SJSA1 (cell line): ENCODE measurements at places on chromosomes 4 and X. TPM values are rescaled to one million over a fixed set of nuclear protein-coding genes. Genes with fewer than 3 reads are reported as not detected.
A peak's percentile ranks its signal among the peaks of the same experiment; 100 is the strongest.

- H3K27me3 ChIP-seq = no peaks in the 10 kb centered on the region
- no peak overlapping the region for H3K27ac ChIP-seq
- DNase-seq = no peak
- H3K4me1 ChIP-seq = 0 out of 2 replicates have a peak, but pooled peaks cover 2% of the 10 kb centered on the region
- H3K4me3 ChIP-seq = no peak overlapping the region
Observed at GRCh38 chr4:1584498-1584897, 99.6 kb downstream of the FAM53A start.

DNA sequence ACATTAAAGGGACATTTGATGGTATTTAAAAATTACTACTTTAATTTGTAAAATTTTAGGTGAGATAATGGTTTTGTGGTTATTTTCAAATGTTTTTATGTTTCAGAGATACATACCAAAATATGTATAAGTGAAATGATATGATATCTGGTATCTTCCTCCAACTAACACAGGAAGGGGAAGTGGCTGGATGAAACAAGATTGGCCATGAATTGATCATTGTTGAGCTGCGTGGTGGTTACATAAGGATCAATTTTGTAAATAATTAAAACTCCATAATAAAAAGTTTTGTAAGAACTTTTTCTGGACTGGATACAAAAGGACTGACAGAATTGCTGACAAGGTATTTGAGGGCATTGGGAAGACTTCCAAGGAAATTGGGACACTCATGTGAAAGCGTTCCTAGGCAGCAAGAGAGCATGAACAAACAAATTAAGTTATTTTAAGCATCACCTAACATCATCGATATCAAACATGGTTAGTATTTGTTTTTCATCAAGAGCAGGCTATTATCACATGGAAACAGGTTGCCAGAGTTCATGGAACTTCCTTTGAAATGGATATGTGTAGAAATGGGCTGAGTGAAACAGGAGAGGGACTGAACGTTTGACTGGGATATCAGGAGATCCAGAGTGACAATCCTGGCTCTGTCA is 4.4 kb upstream of the PGM2 start:
- H3K27me3 ChIP-seq = no peaks in the 10 kb centered on the region
- H3K4me3 ChIP-seq = no peak overlapping the region
- H3K36me3 ChIP-seq = 0 out of 2 replicates have a peak, but pooled peaks cover 3% of the 10 kb centered on the region
- H3K27ac ChIP-seq = no peak overlapping the region
- H3K4me1 ChIP-seq = no peaks in the 10 kb centered on the region; the same call in 1 of the 2 replicates
- no peak for DNase-seq

DNA sequence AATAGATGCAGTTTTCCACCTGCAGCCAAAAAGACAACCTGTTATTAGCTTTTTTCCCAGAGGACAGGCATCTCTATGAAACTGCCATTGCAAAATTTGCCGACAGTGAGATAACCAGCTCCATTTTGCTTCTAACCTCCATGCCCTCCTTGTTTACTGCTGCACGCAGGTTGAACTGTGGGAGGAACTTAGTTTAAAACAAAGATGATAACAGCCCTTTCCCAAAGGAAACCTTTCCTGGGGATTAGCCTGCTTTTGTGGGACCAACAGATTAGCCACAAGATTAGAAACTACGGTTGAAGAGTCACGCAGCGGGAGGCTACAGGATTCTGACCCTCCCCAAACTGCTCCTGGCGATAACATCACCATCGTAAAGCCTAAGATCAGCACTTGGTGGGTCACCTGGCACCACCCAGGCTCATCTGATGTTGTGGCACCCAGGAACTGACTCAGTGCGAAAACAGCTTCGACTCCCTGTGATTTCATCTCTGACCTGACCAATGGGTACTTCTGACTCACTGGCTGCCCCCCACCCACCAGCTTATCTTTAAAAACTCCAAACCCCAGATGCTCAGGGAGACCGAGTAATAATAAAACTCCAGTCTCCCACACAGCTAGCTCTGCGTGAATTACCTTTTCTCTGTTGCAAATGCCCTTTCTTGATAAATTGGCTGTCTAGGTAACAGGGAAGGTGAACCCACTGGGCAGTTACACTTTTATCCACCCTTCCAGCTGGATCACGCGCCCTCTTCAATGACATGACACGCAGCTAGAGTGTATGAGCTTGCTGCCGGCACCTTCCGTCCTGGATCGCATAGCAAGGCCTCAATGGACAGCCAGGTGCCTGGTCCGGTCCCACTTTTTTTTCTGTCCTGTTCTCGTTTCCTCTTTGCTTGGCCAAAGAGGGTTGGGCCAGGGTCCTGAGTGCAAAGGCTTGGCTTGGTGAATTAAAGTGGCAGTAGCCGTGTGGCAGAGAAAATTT is 27.2 kb downstream of the NOP14 start:
- peaks cover 44% of the 10 kb centered on the region for H3K36me3 ChIP-seq
- DNase-seq = peak; percentile 4
- H3K4me3 ChIP-seq = peak overlapping the region; percentile 88
- no peaks in the 10 kb centered on the region for H3K27me3 ChIP-seq

DNA sequence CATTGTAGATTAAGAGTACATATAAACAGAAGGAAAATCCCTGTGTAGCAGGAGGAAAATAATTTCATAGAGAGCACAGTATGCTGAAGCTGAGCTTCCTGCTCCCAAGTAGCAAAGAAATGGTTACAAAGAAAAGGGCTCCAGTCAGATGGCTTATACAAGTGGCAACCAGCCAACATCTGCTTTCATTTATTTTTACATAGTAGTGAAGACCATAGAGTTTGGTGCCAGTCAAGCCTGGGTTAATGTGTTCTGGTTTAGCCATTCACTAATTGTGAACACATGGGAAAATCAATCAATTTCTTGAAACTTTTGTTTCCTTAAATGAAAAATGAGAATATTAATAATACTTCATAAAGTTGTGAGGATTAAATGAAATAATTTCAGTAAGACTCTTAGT is 111.3 kb upstream of the ELOVL6 start:
- no peaks in the 10 kb centered on the region for H3K36me3 ChIP-seq
- H3K27me3 ChIP-seq = 0 out of 2 replicates have a peak, but pooled peaks cover 3% of the 10 kb centered on the region
- no peak overlapping the region for H3K4me3 ChIP-seq
- H3K27ac ChIP-seq = no peak overlapping the region
- no peaks in the 10 kb centered on the region for H3K4me1 ChIP-seq
- DNase-seq = no peak

DNA sequence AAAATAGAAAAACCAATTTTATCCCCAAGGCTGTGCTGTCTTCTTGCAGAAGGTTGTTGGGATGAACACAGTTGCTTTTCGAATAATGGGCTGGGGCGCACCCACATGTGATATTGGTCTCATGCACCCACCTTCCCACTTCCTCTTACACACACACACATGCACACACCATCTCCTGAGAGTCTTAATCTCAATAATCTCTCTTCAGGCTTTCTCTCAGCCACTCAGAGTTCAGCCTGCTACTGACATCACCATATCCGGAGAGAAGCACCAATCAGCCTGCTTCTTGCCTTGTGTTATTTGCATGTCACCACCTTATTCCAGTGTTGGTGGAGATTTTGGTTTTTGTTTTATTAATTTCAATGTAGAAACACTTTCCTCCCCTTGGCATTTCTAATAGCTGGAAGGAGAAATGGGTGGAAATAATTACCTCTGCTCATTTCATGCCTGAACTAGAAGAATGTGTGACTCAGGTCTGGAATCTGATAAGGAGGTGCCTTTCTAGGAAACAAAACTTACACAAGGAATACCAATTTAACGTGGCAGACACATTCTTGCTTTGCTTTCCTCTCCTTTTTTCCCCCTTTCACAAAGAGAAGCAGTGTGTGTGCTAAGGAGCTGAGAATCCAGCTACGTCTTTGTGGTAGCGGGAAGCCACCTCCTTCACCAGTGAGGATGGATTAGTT is 400.2 kb downstream of the MID1IP1 start:
- H3K4me1 ChIP-seq = peaks cover 8% of the 10 kb centered on the region
- H3K4me3 ChIP-seq = no peak overlapping the region
- DNase-seq = no peak
- no peaks in the 10 kb centered on the region for H3K36me3 ChIP-seq
- H3K27ac ChIP-seq = no peak overlapping the region

DNA sequence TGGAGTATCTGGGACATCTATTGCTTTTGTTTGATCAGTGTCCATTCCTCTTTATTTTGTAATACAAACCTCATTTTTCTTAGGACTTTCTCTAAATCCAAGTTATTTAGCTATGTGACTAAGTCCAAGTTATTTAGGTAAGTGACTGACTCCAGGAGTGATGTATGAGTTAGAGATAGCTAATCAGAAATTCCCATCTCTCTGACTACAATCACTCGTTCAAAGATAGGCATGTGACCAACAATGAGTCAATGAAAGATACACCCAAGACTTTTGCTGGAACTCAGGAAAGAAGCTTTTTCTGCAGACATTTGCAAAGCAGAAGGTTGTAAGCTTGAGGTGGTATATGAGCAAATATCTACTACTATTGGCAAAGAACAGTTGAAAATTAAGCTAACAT is 72.5 kb upstream of the KCNIP4 start:
- no peak overlapping the region for H3K27ac ChIP-seq
- no peak for DNase-seq
- no peaks in the 10 kb centered on the region for H3K4me1 ChIP-seq
- no peaks in the 10 kb centered on the region for H3K36me3 ChIP-seq
- no peak overlapping the region for H3K4me3 ChIP-seq

DNA sequence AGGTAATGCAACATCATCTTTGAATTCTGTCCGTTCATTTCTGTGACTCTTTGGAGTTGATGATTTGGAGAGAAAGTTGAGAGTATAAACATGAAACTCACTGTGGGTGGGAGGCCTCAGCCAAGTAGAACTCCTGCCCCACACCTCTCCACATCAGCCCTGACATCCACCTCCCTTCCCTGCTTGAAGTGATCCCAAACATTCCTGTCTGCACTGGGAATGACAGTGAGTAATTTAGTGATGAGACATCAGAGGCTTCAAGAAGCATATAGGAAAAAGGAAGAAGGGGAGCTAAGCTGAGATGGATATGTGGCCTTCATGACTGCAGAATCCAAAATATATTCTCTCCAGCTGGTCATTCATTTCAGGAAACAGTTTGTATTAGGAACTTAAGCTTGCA is 151.8 kb downstream of the SPATA18 start:
- no peaks in the 10 kb centered on the region for H3K36me3 ChIP-seq
- H3K27ac ChIP-seq = no peak overlapping the region
- no peak for DNase-seq
- no peaks in the 10 kb centered on the region for H3K27me3 ChIP-seq
- no peaks in the 10 kb centered on the region for H3K4me1 ChIP-seq

Gene ASMTL
- total RNA-seq = 7.3 and 10.0 TPM in 2 replicates

Gene RIBC1
- 0.39 and 2.5 TPM in 2 replicates for total RNA-seq

Gene NEK1
- 4.4 and 6.2 TPM in 2 replicates for total RNA-seq

Gene SORCS2
- 0.05 TPM in 1 of 2 replicates, not detected in the other for total RNA-seq

Gene PCDH11X
- total RNA-seq = not detected in 2 replicates

Gene TMEM271
- total RNA-seq = not detected in 2 replicates

Gene CFAP99
- total RNA-seq = not detected in 2 replicates

Gene SH2D1A
- not detected in 2 replicates for total RNA-seq
